ENCODE measurements at places on chromosomes 5 and 9.

DNA sequence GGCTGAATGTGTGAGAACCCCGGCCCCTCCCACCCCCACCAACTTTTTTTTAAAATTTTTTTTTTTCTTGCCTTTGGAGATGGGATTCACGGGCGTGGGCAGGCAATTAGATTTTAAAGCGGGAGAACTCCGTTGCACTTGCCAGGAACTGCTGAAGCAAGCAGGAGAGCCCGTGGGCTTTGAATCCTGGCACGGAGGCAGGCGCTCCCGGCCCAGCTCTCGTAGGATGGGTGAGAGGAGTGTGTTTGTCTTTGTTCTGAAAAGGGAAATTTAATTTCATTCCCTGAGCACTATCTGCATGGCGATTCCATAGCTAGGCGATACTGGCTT, 54.3 kb upstream of the BOD1 start:
- peak; percentile 8 for DNase-seq

- peak; percentile 89 for DNase-seq
Measured at GRCh38 chr9:127955294-127956015, 17.8 kb upstream of the DPM2 start.

DNA sequence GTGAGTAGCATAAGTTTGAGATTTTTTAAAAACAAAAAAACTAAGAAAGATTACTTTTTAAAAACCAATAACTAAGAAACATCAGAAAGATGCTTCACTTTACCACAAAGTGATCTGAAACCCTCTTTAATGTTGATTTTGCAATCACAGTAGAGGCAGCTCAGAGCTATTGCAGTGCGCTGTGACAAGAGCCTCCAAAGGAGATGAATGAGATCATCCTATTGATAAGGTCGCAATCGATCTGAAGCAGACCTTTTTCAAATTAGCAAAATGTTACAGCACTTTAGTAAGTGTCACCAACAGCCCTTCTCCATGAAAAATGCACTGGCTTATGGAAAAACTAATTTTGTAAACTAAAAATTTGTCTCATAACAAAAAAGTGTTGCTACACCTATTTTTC, 284.6 kb upstream of the EFNA5 start:
- no peak for DNase-seq

DNA sequence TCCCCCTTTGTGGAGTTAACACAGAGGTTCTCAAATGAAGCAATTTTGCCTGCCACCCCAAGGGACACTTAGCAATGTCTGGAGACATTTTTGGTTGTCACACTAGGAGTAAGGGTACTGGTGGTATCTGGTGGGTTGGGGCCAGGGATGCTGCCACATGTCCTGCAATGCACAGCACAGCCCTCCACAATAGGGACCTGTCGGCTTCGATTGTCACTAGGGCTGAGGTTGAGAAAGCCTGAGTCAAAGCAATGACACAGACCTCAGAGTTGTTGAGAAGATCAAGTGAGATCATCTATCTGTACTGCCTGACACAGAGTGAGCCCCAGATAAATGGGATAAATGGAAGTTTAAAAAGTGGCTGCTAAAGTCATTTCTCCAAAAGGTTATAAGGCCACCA, 249.2 kb upstream of the KLF4 start:
- DNase-seq = no peak

- DNase-seq = no peak
Measured at GRCh38 chr9:96565671-96566497, 53.8 kb downstream of the CDC14B start.

Measured in NCI-H1092 (cell line).